Suppressor macrophage treated with lipopolysaccharide for 4 hours (primary cell): ENCODE measurements at places on chromosomes 11 and 22.

DNA sequence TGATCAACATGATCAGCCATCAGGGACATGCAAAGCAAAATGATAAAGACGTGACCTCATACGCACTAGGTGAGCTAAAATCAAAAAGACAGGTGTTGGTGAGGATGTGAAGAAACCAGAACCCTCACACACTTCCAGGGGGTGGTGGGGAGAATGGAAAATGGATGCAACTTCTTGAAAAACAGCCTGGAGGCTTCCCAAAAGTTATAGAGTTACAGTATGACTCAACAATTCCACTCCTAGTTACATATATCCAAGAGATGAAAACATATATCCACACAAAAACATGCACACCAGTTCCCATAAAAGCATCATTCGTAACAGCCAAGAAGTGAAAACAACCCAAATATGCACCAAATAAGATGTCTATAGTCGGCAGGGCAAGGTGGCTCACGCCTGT lies 42.1 kb upstream of the APLNR start:
- no peak for DNase-seq

- no peak for DNase-seq
These were observed 181.6 kb downstream of the MSANTD4 start for GRCh38 chr11:105840391-105840790.

DNA sequence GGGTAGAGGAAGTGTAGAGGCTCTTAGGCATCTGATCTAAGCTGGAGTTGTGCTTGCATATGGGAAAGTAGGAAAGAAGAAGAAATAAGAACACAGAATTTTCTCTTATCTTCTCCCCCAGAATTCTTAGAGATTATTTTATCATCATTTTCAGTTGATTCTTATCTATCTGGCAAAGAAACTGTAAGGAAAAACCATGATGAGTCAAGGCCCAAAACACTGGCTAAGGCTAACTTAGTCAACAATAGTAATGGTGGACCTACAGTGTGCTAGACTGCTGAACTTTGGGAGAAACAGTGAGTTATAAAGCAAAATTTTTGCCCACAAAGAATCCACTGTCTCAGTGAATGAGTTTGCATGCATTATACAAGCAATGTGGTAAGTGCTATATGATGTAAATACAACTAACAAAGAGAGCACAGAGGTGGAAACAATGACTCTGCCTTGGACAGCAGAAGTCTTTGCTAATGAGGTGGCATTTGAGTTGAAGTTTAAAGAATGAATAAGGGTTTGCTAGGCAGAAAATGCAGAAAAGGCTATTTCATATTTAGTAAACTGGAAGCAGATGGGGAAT lies 344.5 kb upstream of the PLET1 start:
- DNase-seq = no peak

GRCh38 chr22:23106906-23107367 lies 34.9 kb downstream of the RSPH14 start:
- DNase-seq = no peak

DNA sequence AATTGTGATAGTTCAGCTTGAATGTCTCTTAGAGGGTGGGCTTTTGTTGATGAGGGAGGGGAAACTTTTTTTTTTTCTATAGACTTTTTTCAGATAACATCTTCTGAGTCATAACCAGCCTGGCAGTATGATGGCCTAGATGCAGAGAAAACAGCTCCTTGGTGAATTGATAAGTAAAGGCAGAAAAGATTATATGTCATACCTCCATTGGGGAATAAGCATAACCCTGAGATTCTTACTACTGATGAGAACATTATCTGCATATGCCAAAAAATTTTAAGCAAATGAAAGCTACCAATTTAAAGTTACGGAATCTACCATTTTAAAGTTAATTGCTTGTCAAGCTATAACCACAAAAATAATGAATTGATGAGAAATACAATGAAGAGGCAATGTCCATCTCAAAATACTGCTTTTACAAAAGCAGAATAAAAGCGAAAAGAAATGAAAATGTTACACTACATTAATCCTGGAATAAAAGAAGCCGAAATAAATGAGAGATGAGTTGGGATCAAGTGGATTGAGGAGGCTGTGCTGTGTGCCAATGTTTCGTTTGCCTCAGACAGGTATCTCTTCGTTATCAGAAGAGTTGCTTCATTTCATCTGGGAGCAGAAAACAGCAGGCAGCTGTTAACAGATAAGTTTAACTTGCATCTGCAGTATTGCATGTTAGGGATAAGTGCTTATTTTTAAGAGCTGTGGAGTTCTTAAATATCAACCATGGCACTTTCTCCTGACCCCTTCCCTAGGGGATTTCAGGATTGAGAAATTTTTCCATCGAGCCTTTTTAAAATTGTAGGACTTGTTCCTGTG lies 3.9 kb downstream of the MALAT1 start:
- DNase-seq = peak; percentile 70

DNA sequence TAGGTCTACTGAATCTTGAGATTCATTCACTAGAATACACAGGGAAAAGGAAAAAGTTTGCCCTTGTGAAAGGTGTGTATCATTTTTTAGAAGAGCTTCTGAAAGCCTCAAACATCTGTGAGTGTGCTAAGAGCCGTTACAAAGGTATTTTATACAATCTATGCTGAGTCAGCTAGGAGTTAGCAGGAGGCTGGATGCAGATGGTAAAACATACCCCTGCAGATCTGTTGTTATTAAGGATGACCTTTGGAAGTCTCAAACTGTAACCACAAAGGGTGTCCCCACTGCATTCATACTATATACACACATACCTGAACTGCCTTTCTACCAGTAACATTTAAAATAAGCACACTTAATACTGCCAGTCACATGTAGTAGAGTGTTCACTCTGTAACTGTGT lies 8.4 kb upstream of the C11orf91 start:
- DNase-seq = no peak

GRCh38 chr22:46758867-46759290 lies 3.6 kb upstream of the TBC1D22A start:
- DNase-seq = peak; percentile 79

DNA sequence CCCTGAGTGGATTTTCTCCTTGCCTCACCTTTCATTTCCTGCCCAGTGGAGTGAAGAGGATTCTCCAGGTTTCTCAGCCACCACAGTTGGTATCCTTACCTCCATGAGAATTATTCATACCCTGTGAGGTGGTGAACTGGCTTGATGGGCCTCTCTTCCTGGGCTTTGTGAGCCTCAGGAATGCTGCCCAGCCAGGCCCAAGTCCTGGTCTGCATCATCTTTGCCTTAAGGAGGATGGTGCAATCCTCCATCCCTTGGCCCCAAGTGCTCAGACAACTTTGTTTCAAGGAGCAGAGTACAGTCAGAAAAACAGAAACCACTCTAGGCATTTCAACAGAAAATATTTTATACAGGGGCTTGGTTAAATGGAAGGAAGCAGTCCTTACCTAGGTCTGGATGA lies 114.2 kb upstream of the CADM1 start:
- no peak for DNase-seq

GRCh38 chr22:49232319-49233067 lies 595.2 kb downstream of the BRD1 start:
- DNase-seq = no peak

DNA sequence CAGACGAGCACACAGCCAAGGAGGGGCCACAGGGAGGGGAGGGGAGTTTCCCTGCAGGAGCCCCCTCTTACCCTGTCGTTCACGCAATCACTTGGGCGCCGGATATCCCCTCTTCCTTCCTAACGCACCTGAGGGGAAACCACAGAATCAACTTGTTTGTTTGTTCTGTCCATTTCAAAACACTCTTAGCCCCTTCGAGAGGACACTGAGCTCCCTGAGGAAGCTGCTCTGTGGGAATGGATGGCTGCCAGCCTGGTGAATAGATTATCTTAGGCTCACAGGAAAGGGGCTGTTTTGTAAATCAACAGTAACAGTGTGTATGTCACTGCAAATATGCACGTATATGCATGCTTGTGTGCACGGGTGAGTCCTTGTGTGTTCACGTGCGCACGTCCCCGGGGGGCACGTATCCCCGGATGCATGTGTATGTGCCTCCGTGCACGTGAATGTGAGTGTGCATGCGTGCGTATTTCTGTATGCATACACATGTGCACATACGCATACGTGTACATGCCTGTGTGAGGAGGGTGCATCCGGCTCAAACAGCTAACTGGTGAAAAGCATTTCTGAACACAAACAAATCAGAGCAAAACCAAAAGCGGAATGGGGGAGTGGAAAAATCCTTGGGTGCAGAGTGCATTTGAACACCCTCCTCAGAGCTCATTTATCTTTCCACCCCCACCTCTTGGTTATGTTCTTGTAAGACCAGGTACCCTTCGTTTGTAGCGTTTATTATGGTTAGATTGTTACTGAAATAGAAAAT lies 7.2 kb downstream of the ARSA start:
- DNase-seq = peak; percentile 60

GRCh38 chr11:44138980-44139379 lies 43.5 kb downstream of the EXT2 start:
- DNase-seq = no peak

DNA sequence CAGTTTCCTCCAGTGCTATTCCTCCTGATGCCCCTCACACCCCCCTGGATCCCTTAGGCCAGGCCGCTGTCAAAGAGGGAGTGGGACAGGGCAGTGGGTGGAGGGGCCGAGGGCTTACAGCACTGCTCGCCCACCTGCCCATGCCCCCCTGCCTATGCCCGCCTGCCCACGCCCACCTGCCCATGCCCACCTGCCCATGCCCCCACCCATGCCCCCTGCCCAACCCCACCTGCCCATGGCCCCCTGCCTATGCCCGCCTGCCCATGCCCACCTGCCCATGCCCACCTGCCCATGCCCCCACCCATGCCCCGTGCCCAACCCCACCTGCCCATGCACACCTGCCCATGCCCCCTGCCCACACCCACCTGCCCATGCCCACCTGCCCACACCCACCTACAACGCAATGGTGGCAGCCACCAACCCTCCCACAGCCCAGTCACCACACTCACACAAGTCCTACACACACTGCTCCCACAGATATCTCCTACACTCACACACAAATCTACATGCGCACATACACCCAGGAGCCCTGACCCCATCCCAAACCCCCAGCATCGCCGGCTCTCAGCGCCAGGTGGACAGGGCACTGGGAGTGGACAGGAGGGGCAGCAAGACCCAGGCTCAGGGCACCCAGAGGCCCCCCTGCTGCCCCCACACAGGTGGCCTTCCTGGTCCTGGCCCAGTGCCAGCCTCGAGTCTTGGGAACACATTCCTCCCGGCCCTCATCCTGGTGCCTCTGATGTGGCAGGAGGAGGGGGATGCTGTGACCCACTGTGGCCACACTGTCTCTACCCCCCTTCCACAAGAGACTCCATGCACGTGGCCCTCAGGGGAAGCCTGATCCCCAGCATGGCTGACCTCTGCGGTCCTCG lies 61.8 kb downstream of the CYTH4 start:
- no peak for DNase-seq

DNA sequence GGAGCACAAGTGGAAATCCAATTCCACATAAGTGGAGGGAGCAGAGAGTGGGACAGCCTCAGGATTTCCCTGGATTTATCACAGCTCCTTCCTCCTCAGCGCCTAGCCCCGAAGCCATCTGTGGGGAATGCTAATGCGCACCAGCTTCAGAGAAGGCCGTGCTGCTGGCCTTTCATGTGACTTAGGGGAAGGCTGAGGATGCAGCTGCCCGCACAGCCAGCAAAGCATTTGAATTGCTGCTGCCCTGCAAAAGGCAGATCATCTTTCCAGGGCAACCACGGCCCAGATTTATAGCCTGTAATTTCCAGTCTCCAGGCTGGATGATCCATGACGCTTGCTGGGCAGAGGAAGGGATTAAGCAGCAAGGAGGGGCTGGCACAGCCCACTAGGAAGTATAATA lies 29.9 kb downstream of the SYN3 start:
- DNase-seq = no peak

GRCh38 chr11:67277231-67277961 lies 11.1 kb downstream of the GRK2 start:
- DNase-seq = peak; percentile 96

DNA sequence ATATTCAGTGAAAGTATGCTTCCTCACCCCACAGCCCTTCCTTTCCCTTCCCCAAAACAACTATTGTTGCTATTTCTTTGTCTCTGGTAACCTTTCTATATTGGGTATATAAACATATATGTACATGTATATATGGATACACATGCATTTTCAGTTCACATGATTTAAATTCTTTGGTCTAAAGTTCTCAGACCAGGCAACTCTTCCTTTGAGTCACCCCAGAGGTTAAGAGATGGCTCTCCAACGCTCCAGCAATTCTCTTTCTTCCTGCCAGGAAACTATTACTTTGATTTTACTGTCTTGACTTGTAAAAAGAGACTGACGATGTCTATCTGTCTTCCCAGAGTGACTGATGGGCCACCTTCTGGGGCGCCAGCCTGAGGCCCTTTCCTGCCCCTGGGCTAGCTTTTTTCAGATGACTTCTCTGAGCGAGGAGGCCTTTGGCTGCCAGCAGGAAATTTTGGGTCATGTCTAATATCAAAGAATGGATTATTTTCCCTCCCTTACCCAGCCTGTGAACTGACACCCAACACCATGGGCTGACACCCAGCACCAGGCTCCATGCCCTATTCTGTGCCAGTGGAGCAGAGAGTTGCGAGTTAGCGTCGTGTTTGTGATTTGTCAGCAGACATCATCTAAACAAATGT lies 14.4 kb upstream of the ST3GAL4 start:
- no peak for DNase-seq

DNA sequence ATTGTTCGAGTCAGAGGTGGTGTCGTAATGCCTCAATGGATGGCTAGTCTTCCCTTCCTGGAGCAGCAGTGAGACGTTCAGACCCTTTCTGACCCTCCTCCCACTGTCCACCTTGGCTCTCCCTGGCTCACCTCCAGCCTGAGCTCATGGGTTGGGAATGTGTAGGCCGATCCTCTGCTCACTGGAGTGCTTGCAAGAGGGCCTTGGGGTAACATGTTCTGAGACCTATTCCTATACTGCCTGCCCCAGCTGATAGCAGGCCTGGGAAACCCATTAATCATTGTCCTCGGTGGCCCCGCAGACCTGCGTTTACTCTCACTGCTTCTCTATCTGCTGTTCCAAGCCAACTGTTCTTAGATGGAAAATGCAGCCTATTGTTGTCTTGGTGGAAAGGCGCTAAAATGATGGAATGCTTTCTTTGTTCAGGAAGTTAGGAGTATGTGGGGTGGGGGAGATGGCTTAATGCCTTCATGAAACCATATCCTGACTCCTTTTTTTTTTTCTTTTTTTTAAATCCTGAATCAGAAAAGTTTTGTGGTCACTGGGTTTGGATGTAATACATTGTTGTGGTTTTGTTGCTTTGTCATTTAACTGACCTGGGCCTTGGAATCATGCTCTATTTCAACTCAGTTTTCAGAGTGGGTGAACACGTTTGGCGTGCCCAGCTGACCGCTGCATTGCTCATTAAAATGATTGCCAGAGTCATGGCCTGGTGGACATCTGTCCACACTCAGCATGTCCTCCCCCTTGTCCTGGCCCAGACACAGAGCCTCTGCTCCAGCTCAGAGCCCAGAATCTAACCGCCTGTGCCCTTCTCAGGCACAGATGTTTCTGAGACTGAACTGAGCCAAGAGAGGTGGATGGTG lies 72.5 kb downstream of the MICAL2 start:
- DNase-seq = peak; percentile 14

- DNase-seq = no peak
These were observed 273.8 kb upstream of the ZC3H12C start for GRCh38 chr11:109819410-109819809.

GRCh38 chr11:63583357-63583677 lies 20.1 kb upstream of the PLAAT2 start:
- DNase-seq = no peak
